ENCODE measurements at places on chromosomes 16 and 17.

DNA sequence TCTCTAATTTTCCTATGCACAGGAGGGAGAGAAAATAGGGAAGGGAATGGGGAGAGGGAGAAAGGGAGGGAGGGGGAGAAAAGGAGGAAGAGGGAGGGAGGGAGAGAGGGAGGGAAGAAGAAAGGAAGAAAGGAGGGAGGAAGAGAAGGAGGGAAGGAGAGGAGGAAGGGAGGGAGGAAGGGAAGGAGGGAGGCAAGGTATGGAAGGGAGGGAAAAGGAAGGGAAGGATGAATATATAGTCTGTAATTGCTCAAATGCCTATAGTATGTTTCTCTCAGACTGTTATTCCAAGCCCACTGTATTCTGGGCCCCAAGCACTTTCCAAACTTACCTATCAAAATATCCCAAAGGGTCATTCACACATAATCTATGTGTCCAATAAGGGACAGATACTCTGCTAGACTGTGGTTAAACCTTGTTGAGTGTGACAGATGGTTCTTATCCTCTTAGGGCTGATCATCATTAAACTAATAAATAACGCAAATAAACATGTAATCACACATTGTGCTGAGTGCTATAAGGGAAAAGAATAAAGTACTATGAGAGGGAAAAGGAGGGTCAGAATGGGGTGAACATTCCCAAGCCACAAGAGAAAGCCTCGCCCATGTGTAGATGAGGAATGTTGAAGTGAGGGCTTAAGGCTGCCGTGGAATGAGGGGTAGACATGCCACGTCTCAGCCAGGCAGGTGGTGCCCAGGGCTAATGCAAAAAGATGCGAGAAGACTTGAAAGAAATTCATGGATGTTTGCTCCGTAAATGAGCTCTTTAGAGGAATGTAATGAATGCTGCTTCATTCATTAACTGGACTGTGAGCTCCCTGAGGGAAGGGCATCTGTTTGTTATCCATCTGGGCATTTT is 30.6 kb downstream of the ASIC2 start:
- DNase-seq: no peak

GRCh38 chr17:73758245-73758644 is 114.0 kb upstream of the SDK2 start:
- DNase-seq: no peak

DNA sequence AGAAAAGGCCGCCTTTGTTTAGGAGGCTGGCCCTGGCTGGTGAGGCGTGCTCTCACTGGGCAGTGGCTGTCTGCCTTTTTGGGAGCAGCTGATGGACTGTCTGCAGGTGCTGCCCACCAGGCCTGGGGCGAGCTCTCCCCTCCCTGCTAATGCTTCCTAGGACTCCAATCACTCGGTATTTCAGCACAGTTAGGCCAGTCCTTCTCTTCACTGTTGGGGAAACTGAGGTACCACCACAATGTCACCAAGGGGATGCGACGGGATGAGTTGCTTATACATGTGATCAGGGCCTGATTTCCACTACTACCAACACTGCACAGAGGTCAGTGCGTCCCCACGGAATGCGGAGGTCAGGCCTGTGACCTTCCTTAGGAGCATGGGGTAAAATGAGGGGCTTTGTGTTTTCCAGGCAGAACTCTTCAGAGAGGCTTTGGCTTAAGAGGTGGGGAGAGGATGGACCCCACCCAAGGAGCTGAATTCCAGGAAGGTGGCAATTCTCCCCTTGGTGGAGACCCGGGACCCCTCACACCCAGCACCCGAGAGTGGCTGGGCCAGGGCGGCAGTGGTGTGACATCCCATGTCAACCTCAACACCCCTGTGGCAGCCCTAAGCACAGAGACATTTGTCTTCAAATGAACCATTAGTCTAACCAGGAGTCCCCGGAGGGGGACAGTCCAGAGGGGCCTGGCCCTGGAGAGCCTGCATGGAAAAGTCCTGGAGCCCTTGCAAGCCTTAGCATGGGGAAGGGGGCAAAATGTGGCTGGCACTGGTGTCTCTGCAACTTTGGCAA is 86.4 kb downstream of the N4BP1 start:
- no peak for DNase-seq

DNA sequence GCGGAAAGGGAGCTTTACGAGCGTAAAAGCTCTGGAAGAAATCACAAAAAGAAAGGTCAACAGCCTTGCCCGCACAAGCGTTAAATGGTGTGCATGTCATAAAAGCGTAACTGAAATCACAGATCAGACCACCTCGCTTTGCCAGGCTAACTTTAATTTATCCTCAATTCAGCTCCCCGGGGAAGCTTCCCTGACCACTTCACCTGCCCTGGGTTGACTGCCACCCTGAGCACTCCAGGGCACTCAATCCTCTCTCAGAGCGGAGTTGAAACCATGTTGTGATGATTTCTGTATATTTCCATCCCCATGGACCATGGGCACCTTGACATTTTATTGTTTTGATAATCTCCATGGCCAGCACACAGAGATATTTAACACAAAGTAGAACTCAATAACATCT is 16.1 kb upstream of the NAGS start:
- no peak for DNase-seq

DNA sequence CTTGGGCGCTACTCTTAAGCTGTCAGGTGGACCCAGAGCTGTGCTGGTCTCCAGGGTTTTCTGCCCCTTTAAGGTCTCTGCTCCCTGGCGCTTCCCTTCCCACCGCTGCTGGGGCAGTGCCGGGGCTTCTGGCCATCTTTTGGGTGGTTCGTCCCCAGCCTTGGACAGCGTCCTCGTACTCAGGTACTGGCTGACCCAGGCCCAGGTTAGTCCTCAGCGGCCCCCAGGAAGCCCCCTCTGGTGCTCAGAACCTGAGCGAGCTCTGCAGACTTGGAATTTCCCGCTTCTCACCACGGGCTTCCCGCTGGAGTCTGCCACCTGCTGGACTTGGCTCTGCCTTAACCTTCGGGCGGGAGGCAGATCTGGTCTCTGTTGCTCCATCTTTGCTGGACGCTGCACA is 94.1 kb upstream of the ZNF750 start:
- DNase-seq: no peak

DNA sequence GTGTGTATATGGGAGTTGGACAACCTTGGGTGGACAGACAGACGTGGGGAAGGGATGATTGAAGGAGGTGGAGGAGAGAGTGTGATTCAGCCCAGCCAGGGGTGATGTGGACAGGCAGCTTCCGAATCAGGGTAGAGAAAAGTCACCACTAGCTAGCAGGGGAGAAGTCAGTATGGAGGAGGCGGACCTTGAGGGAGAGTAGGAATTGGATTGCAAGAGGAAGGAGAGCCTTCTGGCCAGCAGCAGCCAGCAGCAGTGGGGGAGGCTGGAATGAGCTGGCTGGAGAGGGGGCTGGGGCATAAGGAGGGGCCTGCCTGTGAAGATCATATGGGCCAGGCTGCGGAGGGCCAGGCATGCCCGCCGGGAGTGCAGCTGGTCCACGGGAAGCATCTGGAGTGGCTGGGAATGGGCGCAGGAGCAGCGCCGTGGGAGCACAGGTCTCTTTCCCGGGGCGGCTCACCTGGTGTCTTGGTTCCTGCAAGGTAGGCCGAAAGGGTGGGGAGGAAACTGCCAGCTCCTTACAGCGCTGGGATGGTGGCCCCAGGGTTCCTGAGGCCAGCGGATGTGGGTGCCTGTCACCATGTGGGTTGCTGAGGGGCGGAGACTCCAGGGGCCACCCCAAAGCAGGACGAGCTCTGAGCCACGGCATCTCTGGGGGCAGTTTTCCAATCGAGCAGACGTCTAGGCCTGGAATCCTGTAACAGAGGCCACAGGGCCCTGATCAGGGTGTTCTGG is 235.3 kb downstream of the SEC14L1 start:
- DNase-seq: peak; percentile 60

DNA sequence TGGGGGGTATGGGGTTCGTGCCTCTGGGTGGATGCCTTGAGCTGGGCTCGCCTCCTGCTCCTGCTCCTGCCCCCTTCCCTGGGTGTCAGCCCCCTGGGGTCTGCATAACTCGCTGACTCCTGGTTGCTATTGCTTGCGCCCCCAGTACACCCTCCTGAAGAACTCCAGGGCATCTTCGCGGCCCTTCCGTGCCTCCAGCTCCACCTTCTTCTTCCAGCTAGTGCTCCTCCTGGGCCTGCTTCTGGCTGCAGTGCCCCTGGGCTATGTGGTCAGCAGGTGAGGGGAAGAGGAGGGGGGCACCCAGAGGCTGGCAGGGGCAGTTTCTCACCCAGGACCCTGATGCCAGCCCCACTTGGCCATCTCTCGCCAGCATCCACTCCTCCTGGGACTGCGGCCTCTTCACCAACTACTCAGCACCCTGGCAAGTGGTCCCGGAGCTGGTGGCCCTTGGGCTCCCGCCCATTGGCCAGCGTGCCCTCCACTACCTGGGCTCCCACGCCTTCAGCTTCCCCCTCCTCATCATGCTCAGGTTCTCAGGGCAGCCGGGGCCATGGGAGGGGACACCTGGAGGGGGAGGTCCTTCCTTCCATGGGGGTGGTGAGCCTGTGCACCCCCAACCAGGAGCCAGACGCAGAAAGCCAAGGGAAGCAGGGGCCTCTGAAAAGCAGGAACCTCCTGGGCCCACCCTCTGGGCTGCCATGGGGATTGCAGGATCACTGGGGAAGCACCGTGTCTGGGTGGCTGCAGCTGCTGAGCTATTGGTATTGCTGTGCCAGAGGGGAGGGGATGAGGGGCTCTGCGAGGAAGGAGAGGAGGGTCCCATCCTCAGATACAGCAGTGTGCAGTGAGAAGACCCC is 7.8 kb upstream of the C17orf99 start:
- no peak for DNase-seq

- DNase-seq: no peak
These were observed 58.2 kb downstream of the IGF2BP1 start for GRCh38 chr17:49055181-49055927.

- DNase-seq: no peak
These were observed 2276.2 kb downstream of the TP53TG3F start for GRCh38 chr16:35735403-35736251.

GRCh38 chr17:67198131-67198530 is 46.9 kb downstream of the HELZ start:
- no peak for DNase-seq

- no peak for DNase-seq
These were observed 1.2 kb upstream of the MSLN start for GRCh38 chr16:759110-759910.

GRCh38 chr16:57477531-57478202 is 8.6 kb downstream of the DOK4 start:
- no peak for DNase-seq

GRCh38 chr17:55348749-55349354 is 72.8 kb downstream of the MMD start:
- peak; percentile 47 for DNase-seq

DNA sequence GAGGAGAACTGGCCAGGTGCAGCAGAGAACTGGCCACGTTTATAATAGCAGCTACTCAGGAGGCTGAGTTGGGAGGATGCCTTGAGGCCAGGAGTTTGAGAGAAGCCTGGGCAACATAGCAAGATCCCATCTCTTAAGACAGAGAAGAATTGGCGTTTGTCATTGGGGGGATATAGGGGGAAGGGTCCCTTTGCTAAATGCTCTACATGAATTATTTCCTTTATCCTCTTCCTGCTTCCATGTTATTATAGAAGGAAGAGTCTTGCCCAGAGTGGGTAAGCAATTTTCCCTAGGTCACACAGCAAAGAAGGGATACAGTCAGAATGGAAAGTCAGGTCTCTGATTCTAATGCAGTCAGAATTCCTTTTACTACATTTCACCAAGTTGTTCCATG is 68.0 kb downstream of the MYH11 start:
- no peak for DNase-seq

- no peak for DNase-seq
These were observed 61.1 kb downstream of the SOCS1 start for GRCh38 chr16:11194913-11195312.

DNA sequence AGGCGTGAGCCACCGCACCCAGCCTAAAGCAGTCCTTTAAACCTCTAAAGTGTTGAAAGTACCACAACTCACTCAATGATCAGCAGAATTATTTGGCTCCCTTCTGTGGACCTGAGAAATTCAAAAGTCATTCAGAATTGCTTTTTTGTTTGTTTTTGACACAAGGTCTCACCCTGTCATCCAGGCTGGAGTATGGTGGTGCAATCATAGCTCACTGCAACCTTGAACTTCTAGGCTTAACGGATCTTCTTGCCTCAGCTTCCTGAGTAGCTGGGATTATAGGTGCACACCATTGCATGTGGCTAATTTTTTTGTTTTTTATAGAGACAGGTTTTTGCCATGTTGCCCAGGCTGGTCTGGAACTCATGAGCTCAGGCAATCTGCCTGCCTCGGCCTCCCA is 44.3 kb downstream of the TRAF4 start:
- no peak for DNase-seq

All from CD4-positive, alpha-beta T cell treated with Interleukin-15 for 4 hours (primary cell).